Right atrium auricular region (tissue), 2 donors: ENCODE measurements at places on chromosomes 1 and 21.
A peak's percentile ranks its signal among the peaks of the same experiment; 100 is the strongest.

GRCh38 chr1:89953131-89953626 is 41.7 kb upstream of the ZNF326 start:
- no peak for DNase-seq

DNA sequence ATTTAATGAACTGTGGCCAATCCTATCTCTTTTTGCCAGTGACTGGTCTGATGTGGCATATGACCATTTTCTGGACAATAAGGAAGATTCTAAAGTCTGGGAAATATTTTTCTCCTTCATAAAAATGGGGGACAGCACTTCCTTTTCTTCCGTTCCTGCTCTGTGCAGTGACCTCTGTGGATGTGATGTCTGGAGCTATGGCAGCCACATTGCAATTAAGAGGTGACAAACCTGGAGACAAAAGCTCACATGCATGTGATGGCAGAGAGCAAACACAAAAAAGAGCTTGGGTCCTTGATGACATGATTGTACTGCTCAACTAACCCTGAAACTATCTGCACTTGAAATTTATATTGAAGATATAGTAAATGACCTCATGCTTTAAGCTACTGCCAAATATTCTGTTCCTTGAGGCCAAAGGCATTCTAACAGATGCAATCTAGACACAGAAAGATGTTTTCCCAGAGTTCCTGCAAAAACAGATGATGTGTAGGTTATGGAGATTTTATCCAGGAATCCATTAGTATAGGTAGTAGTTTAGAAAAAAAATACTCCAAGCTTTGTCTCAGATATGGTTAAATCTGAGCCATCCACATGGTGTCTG is 2.2 kb upstream of the MAGI3 start:
- DNase-seq: no peak

DNA sequence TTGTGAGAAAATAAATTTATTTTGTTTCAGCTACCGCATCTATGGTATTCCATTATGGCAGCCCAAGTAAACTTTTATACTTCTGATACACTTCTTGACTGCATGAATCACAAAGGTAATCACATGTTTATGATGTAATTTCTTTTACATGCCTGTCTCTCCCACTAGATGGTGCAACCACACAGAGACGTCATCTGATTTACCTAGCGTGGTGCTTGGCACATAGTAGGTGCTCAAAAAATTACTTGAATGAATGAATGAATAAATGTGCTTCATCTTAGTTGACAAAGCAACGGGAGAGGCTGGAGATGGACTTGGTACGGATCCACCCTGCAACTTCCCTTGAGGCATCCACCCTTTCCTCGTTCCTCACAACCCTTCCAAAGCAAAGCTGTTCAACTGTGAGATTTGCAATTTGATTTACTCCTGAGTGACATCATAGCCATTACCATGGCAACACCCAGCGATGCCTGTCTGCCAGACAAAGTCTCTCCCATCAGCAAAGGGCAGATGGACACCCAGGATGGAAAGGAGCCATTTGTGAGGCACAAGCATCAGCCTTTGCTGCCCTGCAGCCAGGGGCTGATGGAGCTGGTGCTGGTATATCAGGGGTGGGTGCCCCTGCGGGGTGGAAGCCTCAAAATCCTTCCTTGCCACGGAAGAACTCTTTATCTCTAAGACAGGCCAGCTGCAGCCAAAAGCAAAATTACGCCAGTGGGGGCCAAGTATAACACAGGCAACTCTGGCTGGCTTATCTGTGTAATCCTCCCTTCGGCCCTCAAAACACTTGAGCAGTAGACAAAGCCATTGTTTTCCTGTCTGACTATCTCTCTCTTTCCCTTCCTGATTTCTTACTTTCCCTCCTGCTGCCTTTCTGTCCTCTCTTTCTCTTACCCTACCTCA is 18.9 kb upstream of the VWA5B1 start:
- DNase-seq: no peak

- no peak for DNase-seq
Measured at GRCh38 chr1:5191470-5191869, 537.1 kb downstream of the AJAP1 start.

- no peak for DNase-seq
Measured at GRCh38 chr1:226492426-226493137, 56.0 kb upstream of the STUM start.

DNA sequence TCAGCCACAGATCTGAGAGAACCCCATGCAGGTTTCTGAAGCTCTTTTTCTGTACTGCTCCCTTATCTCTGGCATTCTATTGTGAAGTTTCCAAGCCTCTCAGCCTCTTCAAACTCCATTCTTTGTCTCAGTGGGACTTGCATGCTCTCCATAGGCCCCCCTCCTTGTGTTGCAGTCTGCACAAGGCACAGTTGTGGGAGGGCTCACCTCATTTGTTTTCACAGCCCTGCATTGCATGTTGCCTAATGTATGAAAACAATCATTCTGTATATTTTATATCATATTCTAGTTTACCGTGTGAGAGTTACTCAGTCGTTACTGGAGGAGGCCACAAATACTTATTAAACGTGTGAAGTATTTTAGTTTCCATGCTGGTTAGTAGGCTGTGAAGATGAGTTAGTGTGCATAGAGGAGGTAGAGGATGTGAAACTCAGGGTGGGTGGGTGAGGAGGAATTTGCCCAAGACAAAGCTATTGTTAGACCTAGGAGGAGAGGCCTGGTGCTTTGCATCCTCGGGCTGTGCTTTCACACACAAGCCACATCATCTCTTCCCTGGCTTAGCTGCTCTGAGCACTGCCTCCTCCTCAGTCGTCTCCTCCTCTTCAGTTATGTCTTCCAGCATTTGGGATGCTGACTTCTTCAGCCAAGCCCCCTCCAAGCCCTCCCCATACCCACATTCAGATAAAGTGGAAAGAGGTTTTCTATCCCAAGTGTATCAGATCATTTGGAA is 7.8 kb upstream of the CHI3L2 start:
- no peak for DNase-seq

- DNase-seq: no peak
Measured at GRCh38 chr1:154837672-154838171, 32.4 kb downstream of the KCNN3 start.

DNA sequence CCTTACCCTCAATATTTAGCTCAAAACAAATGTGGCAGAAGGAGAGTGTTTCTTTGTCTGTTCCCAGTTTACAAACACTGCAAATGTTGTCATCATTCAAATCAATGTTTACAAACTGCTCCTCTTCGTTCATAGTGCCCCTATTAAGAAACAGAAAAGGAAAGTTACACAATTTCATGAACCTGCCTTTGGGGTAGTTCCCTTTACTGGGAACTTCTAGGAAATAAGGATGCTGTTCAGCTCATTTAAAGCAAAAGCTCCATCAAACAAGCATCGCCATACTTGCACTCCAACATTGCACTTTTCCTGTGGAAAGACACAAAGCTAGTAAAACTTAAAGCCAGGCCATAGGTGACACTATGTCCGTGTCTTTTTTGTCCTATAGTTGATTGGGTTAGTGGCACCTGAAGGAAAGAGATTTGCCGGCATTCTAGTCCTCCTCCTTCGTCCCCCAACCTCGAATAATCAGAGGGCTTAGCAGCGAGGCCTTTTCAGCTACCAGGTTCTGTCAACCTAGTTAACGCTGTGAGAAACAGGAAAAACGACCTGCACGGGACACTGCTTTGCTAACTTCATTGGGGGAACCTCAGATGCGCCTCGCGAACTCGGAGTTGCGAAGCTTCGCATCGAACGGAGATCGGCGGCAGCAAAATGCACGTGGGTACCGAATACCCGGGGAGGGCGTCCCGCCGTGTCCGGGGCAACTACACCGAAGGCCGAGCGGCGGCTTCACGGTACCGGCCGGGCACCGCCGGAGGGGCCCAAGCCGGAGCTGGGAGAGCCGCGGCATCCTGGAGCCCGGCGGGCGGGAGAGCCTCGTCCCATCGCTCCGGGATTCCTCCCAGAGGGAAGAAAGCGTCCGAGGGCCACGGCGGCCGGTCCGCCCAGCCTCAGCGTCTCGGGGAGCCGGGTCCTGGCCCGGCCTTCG is 706 bp downstream of the C21orf91 start:
- no peak for DNase-seq

DNA sequence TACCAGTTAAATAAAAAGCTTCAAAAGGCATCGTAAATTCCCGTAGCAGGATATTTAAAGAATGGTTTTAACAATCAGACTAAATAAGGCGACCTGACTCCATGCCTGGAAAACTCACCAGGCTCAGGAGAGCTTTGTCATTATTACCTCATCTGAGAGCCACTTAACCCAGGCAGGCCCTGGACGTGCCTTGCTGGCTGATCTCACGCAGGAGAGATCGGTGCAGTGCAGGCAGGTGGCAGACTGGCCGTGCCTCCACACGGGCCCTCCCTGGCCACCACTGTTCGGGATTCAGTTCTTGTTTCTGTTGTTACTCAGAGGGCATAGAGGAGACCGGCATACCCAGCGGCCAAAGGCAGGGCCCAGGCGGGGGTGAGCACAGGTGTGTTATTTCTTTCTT is 6.4 kb downstream of the MT1HL1 start:
- DNase-seq: peak; percentile 67

DNA sequence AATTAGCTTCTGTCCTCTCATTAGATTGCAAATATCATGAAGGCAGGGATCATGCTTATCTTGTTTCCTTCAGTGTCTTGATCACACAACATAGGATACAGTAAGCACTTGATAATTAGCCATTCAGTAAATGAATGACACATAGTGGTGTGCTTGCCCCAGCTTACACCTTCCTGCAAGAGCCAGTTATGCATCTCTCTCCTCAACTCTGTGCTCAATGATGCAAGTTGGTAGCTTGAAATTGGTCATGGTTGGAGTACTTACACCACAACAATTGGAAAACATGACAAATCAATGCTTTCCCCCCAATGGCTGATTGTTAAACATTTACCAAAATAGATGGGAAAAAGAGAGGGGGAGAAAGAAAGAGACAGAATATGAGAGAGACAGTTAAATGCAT is 129.2 kb downstream of the NUF2 start:
- DNase-seq: no peak

- DNase-seq: no peak
Measured at GRCh38 chr1:101165532-101165931, 71.3 kb upstream of the S1PR1 start.

DNA sequence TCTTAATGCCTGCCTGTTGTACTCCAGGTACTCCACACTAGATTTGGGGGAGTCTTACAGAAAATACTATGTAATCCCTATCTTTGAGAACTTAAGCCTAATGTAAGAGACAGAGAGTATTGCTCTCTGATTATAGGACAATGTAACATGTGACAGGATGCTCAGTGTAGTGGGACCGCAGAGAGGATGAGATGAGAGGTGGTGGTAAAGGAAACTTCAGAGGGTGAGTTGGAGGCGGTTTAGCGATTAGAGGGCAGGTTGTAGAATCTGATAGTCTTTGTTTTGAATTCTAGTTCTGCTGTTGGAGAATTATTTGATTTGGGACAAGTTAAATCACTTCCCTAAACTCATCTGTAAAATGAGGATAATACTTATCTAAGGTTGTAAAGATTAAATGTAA is 5.4 kb downstream of the SOAT1 start:
- DNase-seq: no peak

- no peak for DNase-seq
Measured at GRCh38 chr1:39675220-39675619, 3.3 kb upstream of the NT5C1A start.

DNA sequence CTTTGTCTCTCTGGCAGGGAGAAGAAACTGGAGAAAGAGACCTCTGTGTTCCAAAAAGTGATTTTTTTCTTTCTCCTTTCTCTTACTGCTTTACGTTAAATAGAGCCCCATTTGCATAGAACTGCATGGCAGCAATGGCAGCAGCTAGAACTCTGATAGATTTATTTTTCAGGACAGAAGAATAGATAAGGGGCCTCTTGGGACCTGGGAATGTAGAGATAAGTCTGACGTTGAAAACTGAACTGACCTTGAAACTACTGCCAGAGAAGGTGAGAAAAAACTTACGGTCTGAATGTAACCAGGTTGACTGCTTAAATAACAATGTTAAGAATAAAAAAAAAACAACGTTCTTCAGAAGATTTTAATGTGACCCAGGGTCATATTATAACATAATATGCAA is 25.4 kb upstream of the B3GALT5 start:
- DNase-seq: no peak

DNA sequence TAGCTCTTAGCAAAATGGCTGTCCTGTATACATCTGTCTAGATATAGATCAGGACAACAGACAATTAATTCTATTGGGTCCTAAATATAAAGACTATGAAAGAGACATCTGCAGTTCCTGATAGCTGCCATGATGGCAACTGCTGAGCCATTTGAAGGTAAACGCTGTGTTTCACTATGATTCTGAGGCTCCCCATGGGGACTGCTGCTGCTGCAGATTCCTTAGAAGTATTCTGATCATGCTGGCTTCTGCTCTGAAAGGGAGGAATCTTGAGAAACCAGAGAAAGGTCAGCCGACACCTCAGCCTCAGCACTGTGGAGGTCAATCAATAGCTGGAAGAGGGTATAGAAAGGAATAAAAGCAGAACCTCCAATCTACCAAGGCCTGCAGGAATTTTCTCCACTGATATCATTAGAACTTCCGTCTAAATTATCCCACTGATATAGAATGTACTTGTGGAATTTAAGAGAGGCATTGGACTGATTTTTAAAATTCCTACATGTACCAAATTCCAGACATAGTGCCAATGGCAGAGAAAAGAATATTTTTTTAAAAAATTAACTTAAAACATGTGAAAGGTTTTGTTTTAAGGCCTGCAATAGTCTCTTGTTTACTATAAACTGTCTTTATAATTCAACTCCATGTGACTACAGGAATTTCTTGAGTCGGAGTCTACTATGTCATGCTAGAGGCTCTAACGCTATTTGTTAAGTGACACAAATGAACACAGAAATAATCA is 53.2 kb downstream of the DDAH1 start:
- DNase-seq: no peak

- peak; percentile 54 for DNase-seq
Measured at GRCh38 chr1:224180783-224181452, 2.1 kb upstream of the DEGS1 start.

GRCh38 chr1:175933801-175934200 is 190.4 kb upstream of the TNR start:
- DNase-seq: no peak

DNA sequence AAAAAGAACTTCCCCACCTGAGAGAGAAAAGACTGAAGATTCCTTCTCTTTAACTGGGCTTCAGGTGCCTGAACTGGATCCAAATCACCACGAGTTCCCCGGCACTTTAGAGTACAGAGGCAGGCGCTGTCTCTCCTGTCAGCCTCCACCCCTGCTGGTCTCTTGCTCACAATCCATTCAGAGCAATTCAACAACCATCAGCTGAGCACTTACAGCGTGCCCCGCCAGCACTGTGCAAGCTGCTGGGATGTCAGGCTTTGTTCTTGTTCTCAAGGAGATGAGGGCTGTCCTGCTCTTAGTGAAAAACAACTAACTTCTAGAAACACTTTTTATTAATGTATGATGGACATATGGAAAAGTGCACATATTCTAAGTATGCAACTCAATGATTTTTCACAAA is 68.7 kb upstream of the VAMP3 start:
- DNase-seq: no peak

GRCh38 chr21:14451546-14451945 is 68.6 kb upstream of the HSPA13 start:
- DNase-seq: no peak

DNA sequence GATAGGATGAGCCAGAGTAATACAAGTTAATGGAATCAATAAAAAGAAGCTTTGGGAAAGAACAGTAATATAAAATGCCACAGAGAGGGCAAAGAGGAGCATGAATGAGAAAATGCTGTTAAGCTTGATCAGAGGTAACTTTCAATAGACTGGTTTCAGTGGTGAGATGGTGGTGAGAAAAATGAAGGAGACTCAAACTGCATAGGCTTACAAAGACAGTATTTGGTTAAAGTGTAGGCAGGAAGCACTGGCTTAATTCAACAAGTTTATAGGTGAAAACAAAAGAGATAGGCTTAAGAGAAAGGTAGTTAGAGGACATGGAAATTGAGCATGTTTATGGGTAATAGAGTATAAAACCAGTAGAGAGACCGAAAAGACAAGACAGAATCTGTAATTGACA is 298.6 kb upstream of the ADAMTS5 start:
- DNase-seq: no peak
